Stimulated activated CD4-positive, alpha-beta T cell treated with anti-CD3 and anti-CD28 coated beads, TNF-alpha, amount 100 ng/mL, for 4 hours (primary cell): ENCODE measurements at places on chromosomes 1 and 21.

GRCh38 chr1:64956733-64957441, 9.5 kb downstream of the JAK1 start:
- no peak for DNase-seq

GRCh38 chr1:17405898-17406759, 33.3 kb downstream of the RCC2 start:
- DNase-seq = peak; percentile 14

DNA sequence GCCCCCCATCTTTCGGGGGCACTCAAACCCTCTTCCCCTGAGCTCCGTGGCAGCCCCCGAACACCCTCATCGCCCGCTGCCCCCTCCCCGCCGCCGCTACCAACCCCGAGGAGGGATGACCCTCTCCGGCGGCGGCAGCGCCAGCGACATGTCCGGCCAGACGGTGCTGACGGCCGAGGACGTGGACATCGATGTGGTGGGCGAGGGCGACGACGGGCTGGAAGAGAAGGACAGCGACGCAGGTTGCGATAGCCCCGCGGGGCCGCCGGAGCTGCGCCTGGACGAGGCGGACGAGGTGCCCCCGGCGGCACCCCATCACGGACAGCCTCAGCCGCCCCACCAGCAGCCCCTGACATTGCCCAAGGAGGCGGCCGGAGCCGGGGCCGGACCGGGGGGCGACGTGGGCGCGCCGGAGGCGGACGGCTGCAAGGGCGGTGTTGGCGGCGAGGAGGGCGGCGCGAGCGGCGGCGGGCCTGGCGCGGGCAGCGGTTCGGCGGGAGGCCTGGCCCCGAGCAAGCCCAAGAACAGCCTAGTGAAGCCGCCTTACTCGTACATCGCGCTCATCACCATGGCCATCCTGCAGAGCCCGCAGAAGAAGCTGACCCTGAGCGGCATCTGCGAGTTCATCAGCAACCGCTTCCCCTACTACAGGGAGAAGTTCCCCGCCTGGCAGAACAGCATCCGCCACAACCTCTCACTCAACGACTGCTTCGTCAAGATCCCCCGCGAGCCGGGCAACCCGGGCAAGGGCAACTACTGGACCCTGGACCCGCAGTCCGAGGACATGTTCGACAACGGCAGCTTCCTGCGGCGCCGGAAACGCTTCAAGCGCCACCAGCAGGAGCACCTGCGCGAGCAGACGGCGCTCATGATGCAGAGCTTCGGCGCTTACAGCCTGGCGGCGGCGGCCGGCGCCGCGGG, 837 bp downstream of the FOXD3 start:
- DNase-seq = no peak

DNA sequence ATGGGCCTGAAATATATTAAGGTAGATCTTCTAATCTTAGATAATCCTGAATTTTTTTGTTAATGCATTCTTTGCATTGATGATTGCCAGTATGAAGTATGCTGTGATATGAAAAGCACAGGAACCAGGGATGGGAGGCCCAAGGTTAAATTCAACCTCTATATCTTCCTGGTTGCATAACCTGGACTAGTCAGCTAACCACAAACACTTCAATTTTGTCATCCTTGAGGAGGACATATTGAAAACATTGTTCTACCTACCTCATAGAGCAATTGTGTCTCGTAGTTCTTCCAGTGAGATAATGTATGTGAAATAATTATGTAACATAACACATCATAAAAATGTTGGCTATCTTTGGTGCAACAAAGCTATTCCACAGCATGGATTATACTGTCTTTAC, 25.6 kb downstream of the PDC start:
- DNase-seq = no peak

DNA sequence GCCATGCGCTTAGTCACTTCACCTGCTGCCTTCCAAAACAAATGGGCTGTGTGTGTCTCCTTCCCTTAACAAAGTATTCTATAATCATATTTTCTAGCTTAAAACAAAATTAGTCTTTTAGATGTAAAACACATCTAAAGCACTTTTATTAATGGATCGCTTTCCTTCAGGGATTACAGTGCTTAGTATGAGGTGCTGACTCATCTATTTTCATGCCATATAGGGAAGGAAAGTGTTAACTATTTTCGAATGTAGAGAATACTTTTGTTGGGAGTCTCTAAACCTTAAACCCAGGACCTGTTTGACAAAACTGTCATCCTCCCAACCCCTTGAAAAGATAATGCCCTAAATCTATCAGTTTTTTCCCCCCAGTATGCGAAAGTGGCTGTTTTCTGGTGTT, 90.2 kb downstream of the PBX1 start:
- no peak for DNase-seq

GRCh38 chr1:212104586-212105325, 69.2 kb downstream of the DTL start:
- DNase-seq = no peak

- DNase-seq = no peak
These were observed 168.7 kb downstream of the RUNX1 start for GRCh38 chr21:34880401-34880800.

DNA sequence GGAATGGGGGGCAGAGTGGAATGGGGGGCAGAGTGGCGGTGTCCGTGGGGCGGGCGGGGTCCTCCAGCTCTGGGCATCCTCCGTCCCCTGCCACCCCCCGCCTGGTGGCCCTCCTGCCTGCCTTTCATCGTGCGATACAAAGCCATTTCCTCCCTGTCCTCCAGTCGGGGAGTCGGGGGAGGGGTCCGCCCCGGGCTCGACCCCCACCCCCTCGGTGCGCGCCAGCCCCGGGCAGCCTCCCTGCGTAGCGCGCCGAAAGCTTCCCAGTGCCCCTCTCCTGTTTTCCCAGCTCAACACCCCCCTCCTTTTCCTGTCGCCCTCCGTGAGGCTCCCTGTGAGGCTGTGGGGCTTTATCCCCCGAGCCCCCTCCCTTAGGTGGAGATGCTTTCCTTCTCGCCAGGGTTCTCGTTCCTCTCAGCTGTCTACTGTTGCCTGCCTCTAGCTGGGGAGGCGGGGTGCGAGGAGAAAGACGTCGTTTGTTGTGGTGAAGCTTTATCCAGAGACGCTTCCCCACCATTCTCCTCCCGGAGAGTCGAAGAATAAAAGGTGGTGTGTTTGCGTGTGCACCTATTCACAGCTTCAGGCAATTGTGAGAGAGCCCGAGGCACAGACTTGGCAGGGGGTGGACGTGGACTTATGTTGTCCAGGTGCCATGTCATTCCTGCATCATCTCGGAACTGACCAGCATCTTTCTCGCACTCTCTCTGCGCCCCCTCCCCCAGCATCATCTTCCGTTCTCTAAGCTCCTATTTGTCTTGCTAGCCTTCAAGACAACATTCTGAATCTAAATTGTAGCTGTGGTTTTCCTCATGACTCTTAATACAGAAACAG, 848 bp downstream of the DNM3 start:
- DNase-seq = no peak

DNA sequence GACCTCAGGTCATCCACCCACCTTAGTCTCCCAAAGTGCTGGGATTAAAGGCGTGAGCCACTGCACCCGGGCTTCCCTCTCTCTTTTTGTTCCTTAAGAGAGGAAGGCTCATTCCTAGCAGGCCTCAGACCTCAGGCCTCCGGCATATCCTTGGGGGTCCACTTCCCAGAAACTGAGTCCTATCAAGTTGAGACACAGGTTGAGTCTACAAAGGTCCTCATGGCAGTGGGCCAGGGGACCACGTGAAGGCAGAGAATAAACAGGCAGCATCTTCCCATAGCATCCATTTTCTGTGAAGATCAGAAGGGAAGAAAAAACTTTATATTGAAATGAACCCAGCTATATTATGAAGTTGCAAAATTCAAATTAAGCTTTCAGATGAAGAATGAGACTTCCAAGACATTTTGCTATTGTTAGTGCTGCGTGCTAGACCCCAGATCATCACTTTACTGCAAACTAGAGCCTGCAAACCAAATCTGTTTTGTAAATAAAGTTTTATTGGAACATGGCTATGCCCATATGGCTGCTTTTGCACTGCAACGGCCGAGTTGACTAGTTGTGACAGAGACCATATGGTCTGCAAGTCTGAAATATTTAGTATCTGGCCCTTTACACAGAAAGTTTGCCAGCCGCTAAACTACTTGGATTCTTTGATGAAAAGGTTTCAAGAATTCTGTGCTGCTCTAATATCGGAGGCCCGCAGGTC, 3.5 kb upstream of the CELA2A start:
- DNase-seq = no peak

DNA sequence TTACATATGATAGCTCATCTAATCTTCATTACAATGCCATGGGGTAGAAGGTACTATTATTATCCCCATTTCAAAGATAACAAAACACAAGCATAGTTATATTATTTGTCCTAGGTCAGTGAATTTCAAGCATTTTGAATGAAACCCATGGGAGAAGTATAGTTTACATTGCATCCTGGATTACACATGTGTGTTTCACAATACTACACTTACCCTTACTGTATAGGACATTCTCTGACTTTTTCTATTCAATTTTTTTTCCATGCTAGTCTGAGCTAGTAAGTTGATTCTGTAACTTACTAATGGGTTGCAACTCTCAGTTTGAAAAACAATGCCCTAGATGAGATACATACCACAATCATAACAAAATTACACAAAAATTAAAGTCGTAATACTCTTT, 8.7 kb upstream of the GPX7 start:
- DNase-seq = no peak

DNA sequence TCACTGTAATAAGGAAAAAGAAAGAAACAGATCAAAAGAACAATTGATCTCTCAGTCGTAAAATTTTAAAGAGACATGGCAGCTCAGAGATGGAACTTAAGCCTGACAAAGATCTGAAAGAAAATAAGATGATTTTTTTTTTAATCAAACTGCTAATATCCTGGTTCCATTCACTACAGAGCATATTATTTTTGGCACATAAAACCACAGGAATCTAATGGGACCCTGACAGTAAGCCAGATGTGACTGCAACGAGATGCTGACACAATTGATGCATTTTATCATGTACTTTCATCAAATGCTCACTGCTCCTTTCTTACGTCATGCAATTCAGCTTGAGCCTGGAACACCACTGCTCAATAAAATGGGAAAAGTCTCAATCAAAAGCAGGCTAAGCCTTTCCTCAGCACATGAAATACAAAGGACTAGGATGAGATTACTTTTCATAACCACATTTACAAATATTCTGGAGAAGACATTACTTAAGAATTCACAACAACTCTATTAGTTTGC, 16.6 kb downstream of the GPATCH2 start:
- DNase-seq = no peak

- no peak for DNase-seq
These were observed 8.6 kb upstream of the C1orf105 start for GRCh38 chr1:172411791-172412338.

DNA sequence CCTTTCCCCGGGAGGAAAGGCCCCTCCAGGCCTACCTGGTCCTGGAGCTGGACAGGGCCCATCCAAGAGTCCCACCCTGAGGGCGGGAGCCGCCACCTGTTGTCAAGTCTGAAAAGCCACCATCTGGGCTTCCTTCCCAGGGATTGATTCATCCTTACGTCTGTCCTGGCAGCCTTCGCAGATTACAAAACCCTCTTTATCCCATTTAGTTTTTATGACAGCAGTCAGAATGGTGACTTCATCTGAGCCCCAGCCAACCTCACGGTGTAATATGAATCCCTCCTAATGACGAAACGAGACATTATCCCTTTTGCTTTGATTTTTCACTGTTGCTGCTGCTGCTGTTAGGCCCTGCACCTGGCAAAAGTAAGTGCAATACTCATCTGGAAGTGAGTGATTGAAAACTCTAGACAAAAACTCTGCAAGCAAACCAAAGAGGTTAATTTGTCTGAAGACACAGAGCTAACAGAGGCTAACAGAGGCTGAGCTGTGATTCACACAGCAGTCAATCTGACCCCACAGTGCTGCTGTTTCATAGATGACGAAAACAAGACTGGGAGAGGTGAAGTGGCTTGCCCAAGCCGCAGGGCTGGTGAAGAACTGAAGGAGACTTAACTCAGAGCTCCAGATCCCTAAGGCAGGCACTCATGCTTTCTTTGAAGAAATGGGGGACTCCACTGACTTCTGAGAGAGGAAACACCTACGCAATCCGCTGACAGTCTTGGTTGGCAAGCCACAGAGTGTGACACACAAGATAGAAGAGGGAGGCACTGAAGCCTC, 30.0 kb upstream of the S100A7 start:
- DNase-seq = no peak

DNA sequence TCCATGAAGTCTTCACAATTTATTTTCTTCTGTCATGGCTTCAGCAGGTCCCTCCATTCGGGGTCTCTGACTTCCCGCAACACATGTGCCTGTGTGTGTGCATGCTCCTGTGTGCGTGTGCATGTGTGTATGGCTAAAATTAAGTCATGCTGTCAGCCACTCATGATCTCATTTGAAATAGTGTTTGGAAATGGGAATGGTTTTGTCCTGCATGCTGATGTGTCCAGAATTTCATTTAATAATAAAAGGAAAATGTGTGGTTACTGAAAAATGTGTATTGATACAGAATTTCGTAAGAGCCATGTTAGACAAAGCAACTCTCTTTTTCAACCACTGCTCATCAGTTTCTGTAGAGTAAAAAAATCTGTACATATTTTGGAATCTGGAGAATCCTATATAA, 123.8 kb upstream of the PRDX6 start:
- DNase-seq = no peak

- DNase-seq = no peak
These were observed 36.1 kb downstream of the PLXNA2 start for GRCh38 chr1:208208132-208208487.

- peak; percentile 11 for DNase-seq
These were observed 4.6 kb downstream of the FCRLB start for GRCh38 chr1:161725908-161726472.

GRCh38 chr1:233140974-233141373, 154.6 kb downstream of the PCNX2 start:
- DNase-seq = no peak

- DNase-seq = peak; percentile 50
These were observed 45.8 kb upstream of the CRNN start for GRCh38 chr1:152459596-152460528.

GRCh38 chr1:31437433-31438037, 24.5 kb downstream of the SERINC2 start:
- DNase-seq = no peak

GRCh38 chr1:8752921-8753713, 64.3 kb downstream of the RERE start:
- no peak for DNase-seq

- DNase-seq = no peak
These were observed 56.9 kb downstream of the CD58 start for GRCh38 chr1:116513956-116514355.

- DNase-seq = no peak
These were observed 49.8 kb upstream of the FBXO28 start for GRCh38 chr1:224064150-224064549.

GRCh38 chr1:110309767-110310166, 29.4 kb upstream of the RBM15 start:
- no peak for DNase-seq

- DNase-seq = no peak
These were observed 16.5 kb upstream of the PKP1 start for GRCh38 chr1:201266774-201267173.

DNA sequence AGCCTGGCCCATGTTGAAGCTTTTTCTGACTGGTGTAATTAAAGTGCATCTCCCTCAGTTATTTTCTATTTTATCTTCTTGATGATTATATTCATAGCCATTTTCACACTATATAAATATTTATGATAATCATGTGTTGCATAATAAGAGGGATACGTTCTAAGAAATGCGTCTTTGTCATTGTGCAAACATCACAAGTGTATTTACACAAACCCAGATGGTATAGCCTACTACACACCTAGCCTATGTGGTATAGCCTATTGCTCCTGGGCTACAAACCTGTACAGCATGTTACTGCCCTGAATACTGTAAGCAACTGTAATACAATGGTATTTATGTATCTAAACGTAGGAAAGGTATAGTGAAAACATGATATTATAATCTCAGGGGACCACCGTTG, 88.1 kb downstream of the BACH1 start:
- no peak for DNase-seq
